Central memory CD8-positive, alpha-beta T cell (primary cell): ENCODE measurements at places on chromosomes 12 and 14.
A peak's percentile ranks its signal among the peaks of the same experiment; 100 is the strongest.

GRCh38 chr14:98186140-98186539 lies 1085.9 kb downstream of the BCL11B start:
- peak overlapping the region; percentile 89 for H3K27ac ChIP-seq
- no peaks in the 10 kb centered on the region for H3K27me3 ChIP-seq
- no peak for DNase-seq
- peaks cover 89% of the 10 kb centered on the region for H3K4me1 ChIP-seq
- peak overlapping the region; percentile 75 for H3K4me3 ChIP-seq
- H3K36me3 ChIP-seq, result peaks cover 2% of the 10 kb centered on the region

DNA sequence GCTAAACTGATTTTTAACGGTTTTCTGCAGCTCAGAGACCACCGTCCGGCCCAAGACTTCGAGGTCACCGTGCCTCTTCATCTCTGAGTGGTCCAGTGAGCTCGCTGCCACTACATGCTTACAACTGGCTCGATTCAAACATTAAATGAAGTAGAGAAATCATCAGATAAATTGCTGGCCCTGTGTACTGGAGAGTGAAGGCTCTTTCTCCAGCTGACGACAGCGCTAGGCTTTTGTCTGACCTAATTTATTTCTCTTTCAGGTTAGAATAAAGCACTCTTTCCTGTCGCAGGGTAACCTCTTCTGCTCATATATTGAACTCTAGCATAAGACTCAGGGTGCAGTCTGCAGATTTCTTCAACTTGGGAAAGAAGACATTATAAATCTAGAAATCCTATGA lies 6.4 kb downstream of the BCL11B start:
- H3K4me1 ChIP-seq, result peaks cover 86% of the 10 kb centered on the region
- H3K36me3 ChIP-seq, result peaks cover 70% of the 10 kb centered on the region
- H3K4me3 ChIP-seq, result peak overlapping the region; percentile 99
- peak overlapping the region; percentile 100 for H3K27ac ChIP-seq
- DNase-seq, result no peak

DNA sequence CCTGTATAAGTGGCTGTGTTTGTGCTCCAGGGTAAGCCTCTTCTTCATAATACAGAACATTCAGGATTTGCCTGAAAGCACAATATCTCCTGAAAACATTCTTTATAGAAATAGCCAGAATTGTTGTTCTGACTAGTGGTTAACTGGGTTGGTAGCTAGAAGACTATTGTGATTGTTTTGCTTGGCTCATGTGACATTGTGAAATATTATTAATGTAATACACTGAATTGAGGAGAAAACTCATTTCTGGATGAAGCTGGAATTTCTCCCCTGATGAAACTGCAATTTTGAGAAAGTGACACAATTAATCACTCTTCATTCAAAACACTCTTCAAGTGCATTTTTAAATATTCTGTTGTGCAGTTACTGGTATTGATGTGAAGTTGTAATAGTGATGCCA lies 172.3 kb upstream of the PTPRQ start:
- no peak for DNase-seq
- no peak overlapping the region for H3K4me3 ChIP-seq
- no peaks in the 10 kb centered on the region for H3K36me3 ChIP-seq
- no peaks in the 10 kb centered on the region for H3K27me3 ChIP-seq

DNA sequence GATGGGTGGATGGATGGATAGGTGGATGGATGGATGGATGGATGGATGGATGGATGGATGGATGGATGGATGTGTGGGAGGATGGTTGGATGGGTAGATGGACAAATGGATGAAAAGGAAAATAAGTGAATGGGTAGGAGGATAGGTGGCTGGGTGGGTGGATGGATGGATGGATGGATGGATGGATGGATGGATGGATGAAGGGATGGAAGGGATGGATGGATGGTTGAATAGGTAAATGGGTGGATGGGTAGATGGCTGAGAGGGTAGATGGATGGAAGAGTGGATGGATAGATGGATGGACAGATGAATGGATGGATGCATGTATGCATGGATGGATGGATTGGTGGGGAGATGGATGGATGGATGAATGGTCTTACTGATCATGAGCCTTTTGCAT lies 36.5 kb downstream of the MAP1LC3B2 start:
- no peak overlapping the region for H3K4me3 ChIP-seq
- no peaks in the 10 kb centered on the region for H3K36me3 ChIP-seq
- H3K27ac ChIP-seq, result no peak overlapping the region
- H3K4me1 ChIP-seq, result peaks cover 12% of the 10 kb centered on the region
- H3K27me3 ChIP-seq, result no peaks in the 10 kb centered on the region

GRCh38 chr12:97404093-97404492 lies 58.5 kb upstream of the RMST start:
- H3K4me1 ChIP-seq, result no peaks in the 10 kb centered on the region
- H3K27me3 ChIP-seq, result no peaks in the 10 kb centered on the region
- H3K36me3 ChIP-seq, result no peaks in the 10 kb centered on the region
- DNase-seq, result no peak
- H3K27ac ChIP-seq, result no peak overlapping the region

- H3K4me1 ChIP-seq, result peaks cover 54% of the 10 kb centered on the region
- peaks cover 18% of the 10 kb centered on the region for H3K36me3 ChIP-seq
- no peak for DNase-seq
- no peaks in the 10 kb centered on the region for H3K27me3 ChIP-seq
These were observed 57.9 kb upstream of the PNMA1 start for GRCh38 chr14:73771848-73772638.

GRCh38 chr12:5864301-5864700 lies 80.8 kb downstream of the ANO2 start:
- H3K4me3 ChIP-seq, result no peak overlapping the region
- DNase-seq, result no peak
- no peak overlapping the region for H3K27ac ChIP-seq
- H3K27me3 ChIP-seq, result peaks cover 20% of the 10 kb centered on the region

DNA sequence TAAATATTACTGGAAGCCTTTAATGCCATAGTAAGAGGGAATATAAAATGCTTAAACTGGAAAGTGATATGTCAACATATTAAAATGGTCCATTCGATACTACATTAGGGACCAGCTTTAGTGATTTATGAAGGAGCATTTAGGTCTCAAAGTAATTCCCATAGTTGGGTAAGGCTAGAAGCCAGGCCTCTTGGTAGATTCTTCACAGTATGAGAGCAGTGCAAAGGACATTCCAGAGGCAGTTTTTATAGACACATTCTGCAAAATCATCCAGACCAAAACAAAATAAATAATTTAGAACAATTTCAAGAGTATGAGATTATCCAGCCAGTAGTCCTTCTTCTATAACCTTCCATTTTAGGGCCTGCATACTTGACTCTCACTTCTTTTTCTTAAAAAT lies 142.6 kb upstream of the PDZRN4 start:
- DNase-seq, result no peak
- no peaks in the 10 kb centered on the region for H3K36me3 ChIP-seq
- no peaks in the 10 kb centered on the region for H3K4me1 ChIP-seq
- no peak overlapping the region for H3K4me3 ChIP-seq
- H3K27ac ChIP-seq, result no peak overlapping the region
- H3K27me3 ChIP-seq, result no peaks in the 10 kb centered on the region

GRCh38 chr12:124703856-124704255 lies 136.4 kb upstream of the NCOR2 start:
- peaks cover 1% of the 10 kb centered on the region for H3K36me3 ChIP-seq
- H3K27me3 ChIP-seq, result peaks cover 8% of the 10 kb centered on the region
- no peak overlapping the region for H3K27ac ChIP-seq
- no peaks in the 10 kb centered on the region for H3K4me1 ChIP-seq
- DNase-seq, result no peak

- H3K4me3 ChIP-seq, result no peak overlapping the region
- peaks cover 10% of the 10 kb centered on the region for H3K27me3 ChIP-seq
- H3K4me1 ChIP-seq, result no peaks in the 10 kb centered on the region
- no peak for DNase-seq
- peaks cover 3% of the 10 kb centered on the region for H3K36me3 ChIP-seq
These were observed 47.6 kb downstream of the RIMBP2 start for GRCh38 chr12:130668286-130669204.

DNA sequence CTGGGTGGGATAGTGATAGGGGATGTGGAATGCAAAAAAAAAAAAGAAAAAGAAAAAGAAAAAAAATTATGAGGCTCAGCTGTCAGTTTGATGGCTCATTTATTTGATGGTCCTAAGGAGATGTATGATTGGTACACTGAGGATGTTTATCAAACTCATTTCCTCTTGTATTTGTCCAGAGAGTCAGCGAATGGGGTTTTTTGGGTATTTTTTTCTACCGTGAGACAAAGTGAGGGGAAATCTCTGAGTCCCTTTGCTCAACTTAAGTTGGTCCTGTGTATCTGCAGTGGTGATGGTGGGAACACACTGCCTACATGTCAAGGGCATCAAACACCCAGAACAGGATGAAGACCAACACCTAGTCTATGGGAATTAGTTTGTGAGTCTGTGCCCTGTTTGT lies 176.9 kb upstream of the HIF1A start:
- H3K27me3 ChIP-seq, result no peaks in the 10 kb centered on the region
- peaks cover 77% of the 10 kb centered on the region for H3K4me1 ChIP-seq
- no peak for DNase-seq
- peaks cover 67% of the 10 kb centered on the region for H3K36me3 ChIP-seq
- peak overlapping the region; percentile 84 for H3K27ac ChIP-seq
- H3K4me3 ChIP-seq, result no peak overlapping the region

- no peak overlapping the region for H3K27ac ChIP-seq
- H3K4me1 ChIP-seq, result no peaks in the 10 kb centered on the region
- no peaks in the 10 kb centered on the region for H3K36me3 ChIP-seq
- no peak overlapping the region for H3K4me3 ChIP-seq
These were observed 92.4 kb downstream of the SPTSSA start for GRCh38 chr14:34369648-34370030.

DNA sequence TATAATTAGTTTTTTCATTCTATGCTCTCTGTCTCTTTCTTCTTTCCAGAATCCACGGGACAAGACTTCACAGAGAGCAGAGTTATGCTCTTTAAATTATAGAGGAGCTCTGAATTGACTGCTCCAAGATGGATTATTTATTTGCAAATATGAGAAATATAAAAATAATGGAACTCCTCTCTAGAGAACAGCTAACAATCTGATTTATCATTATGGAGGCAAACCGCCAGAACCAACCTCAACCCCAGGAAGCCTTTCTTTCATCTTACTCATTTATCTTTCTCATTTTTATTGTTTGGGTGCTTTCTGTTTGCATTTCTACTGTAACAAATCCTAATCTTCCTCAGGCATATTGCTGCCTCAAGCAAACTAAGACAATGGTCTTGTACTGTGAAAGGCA lies 216.5 kb downstream of the C12orf50 start:
- no peaks in the 10 kb centered on the region for H3K36me3 ChIP-seq
- H3K4me3 ChIP-seq, result no peak overlapping the region
- no peak for DNase-seq

- H3K27ac ChIP-seq, result no peak overlapping the region
- no peak overlapping the region for H3K4me3 ChIP-seq
- H3K4me1 ChIP-seq, result no peaks in the 10 kb centered on the region
- H3K36me3 ChIP-seq, result no peaks in the 10 kb centered on the region
These were observed 162.0 kb upstream of the ATP2B1 start for GRCh38 chr12:89870413-89871184.

DNA sequence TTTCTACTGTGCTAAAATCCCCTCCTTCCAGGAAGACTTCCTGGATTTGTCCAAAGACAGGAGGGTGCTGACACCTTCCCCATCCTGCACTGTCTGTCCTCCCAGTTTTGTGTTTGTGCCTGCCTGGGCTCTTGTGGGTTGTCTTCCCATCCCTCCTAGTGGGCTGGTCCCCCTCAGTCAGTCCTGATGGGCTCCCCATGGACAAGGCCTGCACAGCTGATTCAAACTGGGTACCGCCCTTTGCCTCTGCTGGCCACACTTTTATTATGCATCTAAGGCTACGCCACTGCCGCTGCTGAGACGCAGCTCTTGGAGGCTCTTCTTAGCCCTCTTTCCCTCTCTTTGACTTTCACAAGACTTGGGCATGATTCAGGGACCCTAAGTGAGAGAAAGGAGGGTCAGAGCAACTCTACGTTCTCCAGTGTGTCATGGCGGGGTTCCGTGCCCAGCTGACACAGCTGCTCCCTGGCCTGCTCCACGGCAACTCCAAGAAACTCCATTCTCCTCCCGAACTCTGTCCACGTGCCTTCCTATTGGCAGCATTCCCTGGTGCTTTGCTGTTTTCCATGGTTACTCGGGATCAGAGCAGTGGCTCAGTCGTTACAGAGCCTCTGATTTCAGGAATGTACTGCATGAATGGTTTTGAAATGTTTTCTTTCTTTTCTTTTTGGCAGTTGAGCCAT lies 3.8 kb upstream of the KRT85 start:
- DNase-seq, result no peak
- no peak overlapping the region for H3K4me3 ChIP-seq
- H3K4me1 ChIP-seq, result no peaks in the 10 kb centered on the region
- peaks cover 26% of the 10 kb centered on the region for H3K27me3 ChIP-seq

DNA sequence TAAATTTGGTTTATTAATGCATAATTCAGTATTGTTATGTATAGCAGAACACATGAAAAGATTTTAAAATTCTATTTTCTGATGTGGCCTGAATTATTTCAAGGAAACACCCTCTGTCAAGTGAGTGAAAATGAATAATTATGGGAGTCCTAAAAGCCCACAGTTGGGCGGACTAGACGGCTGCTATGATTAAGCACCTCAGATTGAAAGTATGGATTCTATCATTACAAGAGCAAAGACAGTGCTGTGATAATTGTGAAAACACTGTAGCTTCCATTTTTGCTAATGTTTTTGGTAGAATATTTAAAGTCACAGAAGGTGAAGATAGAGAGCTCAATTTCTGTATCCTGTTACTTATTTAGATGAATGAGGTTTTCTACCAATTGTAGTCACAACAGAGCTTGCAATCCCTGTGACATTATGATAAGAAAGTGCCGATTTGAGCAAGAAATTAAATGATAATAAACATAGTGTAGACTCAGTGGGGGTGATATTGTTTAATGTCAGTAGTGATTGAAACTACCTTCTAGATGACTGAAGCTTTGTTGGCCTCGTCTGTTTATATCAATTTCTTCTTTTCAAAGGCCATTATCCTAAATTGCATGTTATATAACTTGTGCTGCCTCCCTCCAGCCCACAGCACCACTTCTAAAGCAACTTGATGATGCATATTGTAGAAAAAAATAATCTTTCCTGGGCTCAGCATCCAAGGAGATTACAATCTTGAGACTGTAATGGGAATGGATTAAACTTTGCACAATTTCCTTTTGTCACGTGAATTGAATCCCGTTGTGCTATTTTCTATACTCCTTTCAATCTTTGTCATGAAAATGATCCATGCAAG lies 359.8 kb downstream of the BTG1 start:
- no peak overlapping the region for H3K27ac ChIP-seq
- DNase-seq, result no peak
- peaks cover 6% of the 10 kb centered on the region for H3K4me1 ChIP-seq
- H3K27me3 ChIP-seq, result peaks cover 14% of the 10 kb centered on the region
- H3K4me3 ChIP-seq, result no peak overlapping the region

DNA sequence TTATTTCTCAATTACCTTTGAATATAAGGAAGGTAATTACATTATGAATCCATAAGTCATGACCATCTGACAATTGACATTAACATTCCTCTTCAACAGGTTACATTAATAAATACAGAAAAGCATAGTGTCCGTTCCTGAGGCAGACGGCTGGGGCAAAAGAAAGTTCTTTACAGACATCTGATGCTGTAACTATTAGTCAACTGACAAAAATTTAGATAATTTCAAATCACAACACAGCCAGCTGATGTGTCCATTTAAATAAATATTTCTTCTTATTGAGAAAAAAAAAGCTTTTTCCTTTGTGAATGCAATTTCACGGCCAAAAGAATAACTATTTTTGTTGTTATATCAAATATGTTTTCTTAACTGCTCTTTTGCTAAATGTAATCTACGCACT lies 9.2 kb upstream of the PYROXD1 start:
- H3K4me1 ChIP-seq, result no peaks in the 10 kb centered on the region
- H3K36me3 ChIP-seq, result no peaks in the 10 kb centered on the region
- H3K4me3 ChIP-seq, result no peak overlapping the region
- no peak overlapping the region for H3K27ac ChIP-seq
- H3K27me3 ChIP-seq, result no peaks in the 10 kb centered on the region
- no peak for DNase-seq

- no peaks in the 10 kb centered on the region for H3K4me1 ChIP-seq
- H3K4me3 ChIP-seq, result no peak overlapping the region
- no peak overlapping the region for H3K27ac ChIP-seq
- H3K27me3 ChIP-seq, result peaks cover 21% of the 10 kb centered on the region
These were observed 49.0 kb downstream of the ATP23 start for GRCh38 chr12:57990241-57990883.
